Urinary bladder (tissue), 4 donors: ENCODE measurements at places on chromosomes 3 and 15. TPM values are rescaled to one million over a fixed set of nuclear protein-coding genes. Genes with fewer than 3 reads are reported as not detected.

GRCh38 chr15:77075528-77075927 is 4.6 kb upstream of the TSPAN3 start:
- no peak for DNase-seq

GRCh38 chr3:170584585-170585007 is 1.3 kb downstream of the SLC7A14 start:
- peak; percentile 53 for DNase-seq

- no peak for DNase-seq
Measured at GRCh38 chr3:4449043-4449805, 17.8 kb downstream of the SUMF1 start.

DNA sequence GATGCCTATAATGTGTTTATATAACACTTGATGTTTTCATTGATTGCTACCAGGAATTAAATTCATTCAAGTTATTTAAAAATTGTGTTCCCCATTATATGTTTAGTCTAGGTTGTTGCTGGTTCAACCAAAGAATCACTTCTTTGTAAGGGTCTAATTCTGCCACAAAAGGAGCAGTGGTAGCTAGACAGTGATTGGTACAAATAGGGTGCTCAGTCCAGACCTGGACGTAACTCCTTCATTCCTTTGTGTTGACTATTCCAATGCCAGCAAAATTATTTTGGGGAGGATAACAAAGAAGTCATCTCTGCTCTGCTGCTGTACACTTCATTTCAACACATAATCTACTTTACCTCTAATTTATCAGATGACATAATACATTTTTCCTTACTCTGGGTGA is 1.2 kb downstream of the CHMP2B start:
- no peak for DNase-seq

- no peak for DNase-seq
Measured at GRCh38 chr3:192253138-192253887, 474.0 kb downstream of the FGF12 start.

DNA sequence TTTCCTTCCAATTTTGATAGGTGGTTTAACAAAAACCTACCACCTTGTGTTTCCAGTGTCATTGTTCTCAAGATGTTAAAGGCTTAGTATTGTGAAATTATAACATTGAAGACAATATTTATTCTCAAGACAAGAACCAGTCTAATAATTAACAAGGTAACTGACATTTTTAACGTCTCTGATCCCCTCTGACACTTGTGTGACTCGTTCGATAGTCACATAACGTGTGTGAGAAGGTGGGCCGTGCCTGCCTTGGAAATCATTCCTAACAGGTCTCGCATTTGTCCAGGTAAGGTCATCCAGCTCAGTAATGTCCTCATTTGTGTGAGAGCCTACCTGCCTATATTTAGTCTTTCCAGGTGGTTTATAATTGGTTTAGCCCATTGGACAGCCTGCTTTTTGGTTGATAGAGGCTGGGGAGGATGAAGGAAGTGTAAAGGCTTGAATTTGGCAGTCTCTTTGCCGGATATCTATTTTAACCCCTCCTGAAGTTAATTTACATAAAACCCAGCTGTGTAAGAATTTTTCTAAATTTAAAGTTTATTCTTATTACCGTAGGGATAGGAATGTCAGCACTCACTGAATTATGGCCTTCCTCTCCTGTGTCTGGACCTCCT is 94.4 kb downstream of the AKAP13 start:
- no peak for DNase-seq

GRCh38 chr3:159451482-159451881 is 537.2 kb upstream of the IL12A start:
- no peak for DNase-seq

DNA sequence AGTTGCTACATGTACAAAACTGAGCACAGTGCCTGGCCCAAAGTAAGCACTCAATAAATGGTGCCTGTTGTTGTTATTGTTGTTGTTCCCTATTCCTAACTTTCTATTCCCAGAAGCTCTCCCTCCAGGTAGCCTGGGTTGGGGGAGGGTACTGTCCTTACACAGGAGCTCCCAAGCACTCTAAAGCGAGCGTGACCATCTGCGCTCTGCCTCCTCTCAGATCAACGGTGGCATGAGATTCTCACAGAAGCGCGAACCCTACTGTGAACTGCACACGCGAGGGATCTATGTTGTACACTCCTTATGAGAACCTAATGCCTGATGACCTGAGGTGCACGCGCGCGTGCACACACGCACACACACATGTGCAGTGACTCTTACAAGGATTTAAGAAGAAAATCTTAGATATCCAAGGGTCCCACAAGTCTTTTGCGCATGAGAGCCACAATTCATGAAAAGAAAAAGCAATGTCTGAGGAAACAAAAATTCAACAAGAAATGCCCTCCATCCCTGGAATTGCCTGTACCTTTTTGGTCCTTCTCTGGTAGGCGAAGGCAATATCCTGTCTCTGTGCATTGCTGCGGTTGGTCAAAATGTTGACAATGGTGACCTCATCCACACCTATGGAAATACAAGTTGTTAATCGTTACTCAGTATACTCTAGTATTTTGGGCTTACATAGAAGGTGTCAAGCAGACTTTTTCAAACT is 33.7 kb downstream of the ANXA2 start:
- no peak for DNase-seq

DNA sequence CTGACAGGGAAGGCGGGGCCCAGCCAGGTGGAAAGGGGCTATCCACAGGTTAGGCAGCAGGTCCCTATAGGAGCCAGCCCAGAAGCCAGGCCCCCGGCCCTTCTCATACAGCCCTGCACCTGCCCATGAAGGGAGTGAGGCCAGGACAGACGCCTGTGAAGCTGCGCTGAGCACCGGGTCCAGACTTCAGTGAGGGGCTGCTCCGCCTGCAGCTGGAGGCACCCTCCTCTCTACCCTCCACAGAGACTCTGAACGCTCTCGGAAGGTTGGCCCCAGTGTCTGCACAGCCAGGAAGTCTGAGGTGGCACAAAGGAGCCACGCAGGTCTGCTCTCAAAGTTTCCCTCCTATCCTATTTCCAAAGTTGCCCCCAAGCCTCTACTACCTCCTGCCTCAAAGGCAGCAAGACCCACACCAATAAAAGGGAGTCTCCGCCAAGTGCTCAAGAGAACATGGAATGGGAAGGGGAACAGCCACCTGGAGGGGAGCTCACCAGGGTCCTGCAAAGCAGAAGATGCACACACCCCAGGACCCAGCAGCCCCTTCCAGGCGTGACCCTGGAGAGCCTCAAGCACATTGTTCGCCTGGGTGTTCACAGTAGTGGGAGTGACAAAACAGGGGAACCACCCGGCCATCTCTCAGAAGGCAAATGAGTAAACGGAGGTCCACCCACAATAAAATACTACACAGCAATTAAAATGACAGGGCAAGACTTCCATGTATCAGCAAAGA is 19.5 kb downstream of the XXYLT1 start:
- DNase-seq = no peak

- no peak for DNase-seq
Measured at GRCh38 chr15:57827971-57828370, 121.5 kb downstream of the POLR2M start.

GRCh38 chr15:101308604-101309435 is 13.8 kb upstream of the SNRPA1 start:
- DNase-seq = no peak

DNA sequence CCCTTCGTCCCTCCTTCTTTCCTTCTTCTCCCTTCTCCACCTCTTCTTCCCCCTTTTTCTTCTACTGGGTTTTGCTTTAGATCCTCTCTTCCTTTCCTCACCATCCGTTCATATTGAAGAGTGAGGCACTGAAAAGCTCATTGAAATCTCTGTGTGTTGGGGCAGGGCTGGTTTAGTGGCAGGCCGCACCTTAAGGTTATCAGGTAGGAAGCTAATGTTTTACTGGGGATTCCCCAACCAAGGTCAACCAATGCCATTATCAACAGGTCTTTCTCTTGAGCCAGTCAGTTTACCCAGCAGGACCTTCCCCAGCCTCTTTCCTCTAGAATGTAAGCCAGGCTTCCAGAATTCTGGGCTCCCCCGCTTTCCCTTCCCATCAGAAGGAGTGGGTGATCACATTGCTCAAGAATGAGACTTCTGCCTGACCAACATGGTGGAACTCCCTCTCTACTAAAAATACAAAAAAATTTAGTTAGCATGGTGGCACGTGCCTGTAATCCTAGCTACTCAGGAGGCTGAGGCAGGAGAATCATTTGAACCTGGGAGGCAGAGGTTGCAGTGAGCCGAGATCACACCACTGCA is 11.5 kb upstream of the VPS8 start:
- no peak for DNase-seq

Gene GRK7
- total RNA-seq = 0.16 TPM

Gene WDR48
- 66.9 TPM for total RNA-seq
